ENCODE measurements at places on chromosomes 2 and 18.

DNA sequence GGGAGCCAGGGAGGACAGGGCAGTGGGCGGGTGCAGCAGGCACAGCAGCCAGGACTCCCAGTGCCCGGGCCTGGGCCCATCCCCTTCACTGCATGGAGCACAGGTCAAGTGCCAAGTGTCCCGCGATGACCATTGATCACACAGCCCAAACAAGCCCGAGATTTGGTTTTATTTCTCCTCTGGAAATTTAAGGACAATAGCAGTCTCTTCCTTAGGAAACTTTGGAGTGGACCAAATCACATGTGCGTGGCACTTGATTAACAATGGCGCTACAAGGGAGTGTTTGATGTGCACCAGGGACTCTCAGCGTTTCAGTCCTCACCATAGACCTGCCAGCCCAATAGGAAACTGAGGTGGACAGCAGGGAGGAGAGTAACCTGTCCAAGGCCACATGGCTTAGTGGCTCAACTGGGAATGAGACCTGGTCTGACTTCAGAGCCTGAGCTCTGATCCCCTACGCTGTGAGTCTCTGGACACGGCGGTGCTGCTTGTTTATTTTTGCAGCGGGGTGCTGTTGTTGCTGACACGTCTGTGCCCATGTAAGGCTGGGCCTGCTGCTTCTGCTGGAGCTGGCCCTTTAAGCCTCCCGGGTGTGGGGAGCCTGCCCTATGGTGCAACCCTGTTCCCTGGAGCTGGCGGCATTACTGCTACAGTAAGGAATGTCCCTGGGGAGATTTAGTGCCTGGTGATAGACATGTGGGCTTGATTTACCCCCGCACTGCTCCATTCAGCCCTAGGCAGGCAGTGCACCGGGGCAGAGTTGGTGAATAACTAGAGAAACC, 194.2 kb downstream of the INHBB start:
- DNase-seq, result peak; percentile 74

- DNase-seq, result peak; percentile 45
These were observed 56.6 kb downstream of the EPG5 start for GRCh38 chr18:45910405-45911023.

GRCh38 chr2:9979977-9980376, 28.5 kb downstream of the GRHL1 start:
- DNase-seq, result no peak

GRCh38 chr2:238920601-238921001, 72.7 kb downstream of the TWIST2 start:
- DNase-seq, result peak; percentile 13

DNA sequence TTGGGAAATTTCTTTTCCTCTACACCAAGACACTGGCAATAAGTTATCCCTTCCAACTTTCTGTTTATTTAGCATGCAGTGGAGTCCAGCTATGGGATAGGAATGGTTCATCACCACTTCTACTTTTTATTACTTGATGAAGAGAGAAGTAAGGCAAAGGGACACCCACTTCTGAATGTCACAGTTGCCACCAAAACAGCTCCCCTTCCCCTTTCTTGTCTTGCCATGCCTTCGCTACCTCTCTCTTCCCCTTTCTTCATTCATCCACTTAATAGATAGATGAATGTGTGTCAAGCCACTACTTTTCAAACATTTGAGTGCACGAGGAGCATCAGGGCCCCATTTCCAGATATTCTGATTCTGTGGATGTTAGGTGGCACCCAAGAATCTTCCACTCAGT, 59.6 kb downstream of the KCTD18 start:
- no peak for DNase-seq

DNA sequence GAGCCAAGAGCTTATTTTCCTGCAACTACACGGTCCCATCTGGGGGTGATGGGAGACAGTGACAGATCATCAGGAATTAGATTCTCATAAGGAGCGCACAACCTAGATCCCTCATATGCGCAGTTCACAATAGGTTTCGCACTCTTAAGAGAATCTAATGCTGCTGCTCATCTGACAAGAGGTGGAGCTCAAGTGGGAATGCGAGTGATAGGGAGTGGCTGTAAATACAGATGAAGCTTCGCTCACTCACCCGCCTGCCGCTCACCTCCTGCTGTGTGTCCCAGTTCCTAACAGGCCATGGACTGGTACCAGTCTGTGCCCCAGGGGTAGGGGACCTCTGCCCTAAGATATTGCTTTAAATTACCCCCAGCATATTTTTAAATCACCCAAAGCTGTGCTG, 10.8 kb downstream of the LRRFIP1 start:
- no peak for DNase-seq

GRCh38 chr2:240725671-240726070, 34.0 kb downstream of the AQP12A start:
- no peak for DNase-seq

DNA sequence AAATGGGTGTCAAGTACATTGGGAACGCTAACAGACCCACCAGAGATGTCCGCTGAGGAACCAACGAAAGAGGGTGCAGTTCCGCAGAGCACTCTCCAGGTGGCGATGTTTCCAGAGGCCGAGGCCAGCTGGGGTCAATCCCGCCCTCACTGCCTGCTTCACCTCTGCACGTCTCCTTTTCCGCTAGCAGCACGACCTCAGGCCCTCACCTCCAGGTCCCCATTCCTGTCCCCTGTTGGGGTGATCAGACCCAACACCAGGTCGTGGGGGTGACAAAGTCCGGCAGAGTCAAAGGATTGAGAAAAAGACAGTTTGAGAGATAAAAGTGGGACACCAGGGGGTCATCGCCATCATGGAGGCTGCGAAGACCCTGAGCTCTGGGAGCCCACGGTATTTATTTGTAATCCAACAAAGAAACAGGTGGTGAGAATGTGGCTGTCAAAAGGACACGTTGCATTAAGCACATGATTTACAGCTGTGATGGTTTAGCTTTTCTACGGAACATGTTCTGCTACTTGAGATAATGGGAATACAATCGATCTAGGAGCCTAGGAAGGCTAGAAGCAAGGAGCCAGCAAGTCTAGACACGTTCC, 27.3 kb downstream of the ZAP70 start:
- DNase-seq, result no peak

DNA sequence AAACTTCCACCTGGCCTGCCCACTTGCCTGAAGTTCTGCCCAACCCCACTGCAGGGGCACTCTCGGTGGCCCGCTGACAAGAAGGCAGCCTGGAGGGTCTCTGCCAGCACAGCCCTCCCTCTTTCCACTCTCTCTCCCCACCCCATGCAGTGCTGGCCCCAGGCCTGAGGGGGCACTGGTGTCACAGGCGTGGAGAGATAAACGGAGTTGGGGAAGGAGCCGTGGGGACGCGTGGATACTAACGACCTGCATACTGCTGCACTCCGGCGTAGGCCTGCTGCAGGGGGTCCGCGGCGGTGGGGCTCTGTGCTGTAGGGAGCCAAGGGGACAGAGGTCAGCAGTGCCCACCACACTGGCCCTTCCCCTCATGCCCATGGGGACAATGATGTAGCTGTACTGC, 299.3 kb downstream of the CELF4 start:
- DNase-seq, result no peak

- no peak for DNase-seq
These were observed 53.4 kb upstream of the PROKR1 start for GRCh38 chr2:68589963-68590362.

GRCh38 chr2:29273004-29273684, 157.9 kb downstream of the CLIP4 start:
- DNase-seq, result no peak

DNA sequence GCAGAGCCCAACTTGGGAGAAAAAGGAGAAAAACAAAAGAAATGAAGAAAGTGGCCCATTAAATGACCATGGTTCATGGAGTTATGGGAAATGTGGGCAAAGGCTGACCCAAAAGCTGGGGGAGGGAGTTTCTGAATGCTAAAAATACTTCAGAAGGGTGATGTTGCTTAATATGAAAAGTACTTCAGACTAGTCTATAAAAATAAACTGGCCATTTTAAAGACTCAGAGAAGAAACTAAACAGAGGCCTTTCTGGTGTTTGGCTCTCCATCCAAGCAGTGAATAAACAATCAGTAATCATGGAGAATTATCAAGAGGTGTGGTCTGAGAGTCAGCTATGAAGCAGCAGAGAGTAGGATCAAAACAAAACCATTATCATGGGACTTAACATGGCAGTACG, 160.8 kb upstream of the MAPRE2 start:
- no peak for DNase-seq

DNA sequence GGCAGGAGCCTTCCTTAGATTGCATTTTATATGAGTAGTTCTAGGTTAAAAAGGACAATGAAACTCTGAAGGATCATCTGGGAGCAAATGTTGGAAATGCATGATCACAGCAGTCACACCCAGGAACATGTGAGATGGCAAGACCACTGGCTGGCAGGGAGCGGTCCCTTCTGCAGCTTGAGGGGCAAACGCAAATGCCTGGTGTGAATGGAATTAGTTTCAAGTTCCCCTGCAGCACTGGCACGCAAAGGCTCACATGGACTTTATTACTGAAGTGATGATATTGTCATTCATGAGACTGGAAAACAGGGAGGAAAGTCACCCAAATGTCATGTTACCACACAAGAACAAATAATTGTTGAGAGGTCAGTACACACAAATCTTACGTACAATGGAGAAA, 223.3 kb downstream of the FBXO15 start:
- no peak for DNase-seq

DNA sequence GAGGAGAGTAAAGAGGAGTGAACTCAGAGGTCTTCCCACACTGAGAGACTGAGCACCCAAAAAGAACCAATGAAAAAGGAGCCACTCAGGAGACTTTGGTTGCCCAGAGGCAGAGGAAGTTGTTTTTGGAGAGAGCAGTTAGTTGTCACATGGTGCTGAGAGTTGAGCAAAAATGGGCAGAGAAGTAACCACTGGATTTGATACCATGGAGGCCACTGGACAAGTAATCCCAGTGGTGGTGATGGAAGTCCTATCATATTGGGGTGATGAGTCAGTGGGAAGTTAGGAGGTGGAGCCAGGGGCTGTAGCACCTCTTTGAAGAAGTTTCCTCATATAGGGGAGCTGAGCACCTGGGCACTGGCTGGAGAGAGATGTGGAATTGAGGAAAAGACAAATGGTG, 235.8 kb downstream of the TPGS2 start:
- no peak for DNase-seq

DNA sequence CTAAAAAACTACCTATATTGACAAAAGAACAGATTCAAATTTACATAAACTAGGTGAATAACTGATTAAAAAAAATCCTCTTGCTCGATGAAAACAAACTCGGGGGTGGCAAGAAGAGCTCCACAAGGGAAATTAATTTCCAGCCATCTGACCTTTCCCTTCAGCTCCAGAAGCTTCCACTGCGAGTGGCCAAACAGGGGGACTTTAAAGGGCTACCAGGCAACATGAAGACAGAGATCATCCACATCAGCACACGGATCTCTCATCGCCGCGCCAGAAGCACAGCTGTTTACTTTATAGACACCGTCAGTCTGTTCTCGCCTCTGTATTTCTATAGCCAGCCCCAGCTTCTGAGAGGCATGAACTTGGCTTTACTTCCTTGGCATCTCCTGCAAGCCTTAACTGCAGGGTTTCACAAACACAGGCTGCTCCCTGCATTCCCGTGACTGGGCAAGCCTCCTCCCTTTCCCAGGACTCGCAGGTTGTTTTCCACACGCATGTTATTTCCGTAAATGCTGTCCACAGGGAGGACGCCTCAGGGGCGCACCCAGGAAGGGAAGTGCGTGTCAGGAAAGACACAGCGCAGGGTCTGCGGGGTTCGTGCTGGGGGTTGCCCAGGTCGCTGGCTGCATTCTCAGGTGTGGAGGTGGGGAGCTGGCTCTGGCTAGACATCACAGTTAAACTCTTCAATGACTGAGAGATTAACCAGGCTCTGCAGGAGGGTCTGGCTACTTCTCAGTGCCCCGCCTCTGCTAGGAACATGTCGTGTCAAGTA, 85.0 kb downstream of the USP40 start:
- DNase-seq, result no peak

Measured in left cardiac atrium (tissue), 4 donors.